Colonic mucosa (tissue), 4 donors: ENCODE measurements at places on chromosomes 12 and 14. TPM values are rescaled to one million over a fixed set of nuclear protein-coding genes. Genes with fewer than 3 reads are reported as not detected.

GRCh38 chr12:113359133-113359938, 949 bp downstream of the PLBD2 start:
- peak; percentile 52 for DNase-seq

GRCh38 chr12:94175763-94176668, 27.6 kb downstream of the PLXNC1 start:
- no peak for DNase-seq

MGST1 gene
- 339 TPM for total RNA-seq

- no peak for DNase-seq
Measured at GRCh38 chr12:67773896-67774295, 125.4 kb downstream of the DYRK2 start.

SVOP gene
- 0.15 TPM for total RNA-seq

INHBE gene
- not detected for total RNA-seq

- no peak for DNase-seq
Measured at GRCh38 chr12:32583534-32583933, 95.6 kb upstream of the DNM1L start.

DNA sequence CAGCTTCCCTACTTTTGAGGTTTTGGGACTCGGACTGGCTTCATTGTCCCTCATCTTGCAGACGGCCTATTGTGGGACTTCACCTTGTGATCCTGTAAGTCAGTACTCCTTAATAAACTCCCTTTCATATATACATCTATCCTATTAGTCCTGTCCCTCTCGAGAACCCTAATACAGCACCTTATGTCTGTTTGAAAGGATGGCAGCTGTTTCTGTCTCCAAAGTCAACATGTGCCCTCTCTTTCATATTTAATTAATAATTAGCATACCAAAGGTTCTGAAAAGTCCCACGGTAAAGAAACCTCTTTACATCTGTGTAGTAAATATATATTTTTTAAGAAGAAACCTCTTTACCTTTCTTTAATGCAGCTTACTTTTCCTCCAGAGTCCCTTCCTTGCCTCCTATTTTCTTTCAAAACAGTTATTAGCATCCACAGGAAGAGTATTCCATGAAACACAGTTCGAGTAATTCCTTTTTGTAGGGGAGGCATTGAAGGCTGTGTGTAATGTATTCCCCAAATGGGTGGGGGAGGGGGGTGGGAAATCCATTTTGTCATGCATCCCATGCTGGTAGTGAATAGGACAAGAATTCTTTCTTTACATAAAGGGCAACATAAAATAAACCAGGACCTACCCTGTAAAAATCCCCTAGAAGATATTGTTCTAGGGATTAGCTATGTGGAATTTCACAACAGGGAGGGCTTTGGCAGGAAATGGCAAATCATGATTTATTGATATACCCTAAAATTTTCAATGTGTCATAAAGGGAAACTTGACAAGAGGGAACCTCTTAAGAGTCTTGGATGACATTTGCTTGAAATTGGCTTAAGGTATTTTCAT, 241.5 kb downstream of the SUDS3 start:
- DNase-seq = no peak

SPIC gene
- not detected for total RNA-seq

- no peak for DNase-seq
Measured at GRCh38 chr14:91419451-91419850, 1.8 kb upstream of the CCDC88C start.

SERPINA10 gene
- total RNA-seq = 0.48 TPM

DNA sequence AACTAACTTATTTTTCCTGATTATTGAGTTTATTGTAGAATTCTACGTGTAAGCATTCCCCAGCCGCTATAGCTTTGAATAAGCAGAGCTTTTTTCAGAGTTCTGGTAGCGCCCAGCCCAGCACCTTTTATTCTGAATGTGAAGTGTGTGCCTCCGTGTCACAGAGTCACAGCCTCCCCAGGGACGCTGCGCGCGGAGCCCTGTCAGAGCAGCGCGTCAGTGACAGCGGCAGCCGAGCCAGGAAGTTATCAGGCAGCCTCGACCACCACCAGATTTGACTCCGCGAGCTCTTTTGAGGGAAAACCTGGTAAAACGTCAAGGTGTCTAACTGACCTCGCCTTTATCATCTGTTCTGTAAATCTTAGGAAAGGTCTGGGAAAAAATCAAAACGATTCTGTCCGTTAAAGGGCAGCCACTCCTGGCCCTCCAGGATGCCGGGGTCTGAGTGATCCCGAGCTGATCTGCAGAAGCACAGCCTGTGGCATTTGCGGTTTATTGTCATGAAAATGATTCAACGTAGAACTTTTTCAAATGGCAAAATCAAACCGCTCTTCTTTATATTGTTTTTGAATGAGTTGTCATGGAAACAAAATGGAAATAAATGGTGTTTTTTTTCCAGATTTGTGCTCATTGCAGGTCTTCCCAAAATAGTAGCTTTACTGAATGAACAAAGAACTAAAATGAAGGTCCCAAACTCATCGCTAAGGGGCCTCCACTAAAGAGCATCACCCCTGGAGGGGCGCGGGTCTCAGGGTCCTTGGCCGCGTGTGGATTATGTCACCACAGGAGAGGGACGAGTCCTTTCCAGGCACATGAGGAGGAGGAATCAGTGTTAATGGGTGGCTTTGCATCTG, 43.1 kb upstream of the MMP17 start:
- no peak for DNase-seq

GRCh38 chr12:34606749-34607519, 584.6 kb downstream of the ALG10 start:
- DNase-seq = no peak

CABP1 gene
- total RNA-seq = 0.79 TPM

VRTN gene
- not detected for total RNA-seq

- no peak for DNase-seq
Measured at GRCh38 chr12:25263594-25263993, 12.9 kb upstream of the KRAS start.

DNA sequence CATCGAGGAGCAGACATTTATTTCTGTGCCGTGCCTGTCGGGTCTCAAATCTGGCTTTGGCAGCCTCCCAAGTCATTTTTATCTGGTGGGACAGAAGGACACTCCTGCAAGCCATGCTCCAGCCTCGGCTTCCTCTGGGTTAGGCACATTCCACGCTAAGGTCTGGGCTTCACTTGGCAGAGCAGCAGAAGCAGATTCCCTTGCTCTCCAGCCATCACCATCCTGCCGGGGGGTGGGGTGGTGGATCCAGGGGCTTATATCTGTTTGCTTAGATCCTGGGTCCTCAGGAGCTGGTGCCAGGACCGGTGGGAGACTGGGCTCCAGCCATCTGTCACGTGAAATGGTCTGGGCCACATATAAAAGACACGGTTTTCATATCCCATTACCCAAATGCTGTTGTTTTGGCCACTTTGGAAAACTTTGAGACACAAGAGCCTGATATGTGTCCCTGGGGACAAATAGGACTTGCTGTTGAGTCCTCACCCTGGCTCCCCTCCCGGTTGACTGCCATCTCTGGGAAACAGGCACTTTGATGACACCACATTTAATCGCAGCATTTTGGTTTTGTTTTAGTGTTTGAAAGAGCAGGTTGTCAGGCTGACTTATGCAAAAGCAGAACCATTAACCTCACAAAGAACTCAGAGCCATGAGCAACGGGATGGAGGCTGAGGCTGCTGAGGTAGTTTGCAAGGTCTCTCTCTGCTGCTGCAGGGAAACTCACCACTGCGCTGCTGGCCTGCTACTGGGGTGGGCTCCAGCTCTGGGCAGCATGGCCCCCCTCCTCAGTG, 69.6 kb upstream of the PRMT8 start:
- no peak for DNase-seq
